ENCODE measurements at places on chromosomes 3 and 15.

- peak; percentile 23 for DNase-seq
Measured at GRCh38 chr15:43749690-43750345, 3.6 kb downstream of the PDIA3 start.

GRCh38 chr15:78898540-78898939, 25.9 kb downstream of the MORF4L1 start:
- no peak for DNase-seq

GRCh38 chr3:31246293-31247062, 286.2 kb upstream of the STT3B start:
- no peak for DNase-seq

GRCh38 chr3:120071259-120071658, 23.0 kb downstream of the GSK3B start:
- DNase-seq = no peak

DNA sequence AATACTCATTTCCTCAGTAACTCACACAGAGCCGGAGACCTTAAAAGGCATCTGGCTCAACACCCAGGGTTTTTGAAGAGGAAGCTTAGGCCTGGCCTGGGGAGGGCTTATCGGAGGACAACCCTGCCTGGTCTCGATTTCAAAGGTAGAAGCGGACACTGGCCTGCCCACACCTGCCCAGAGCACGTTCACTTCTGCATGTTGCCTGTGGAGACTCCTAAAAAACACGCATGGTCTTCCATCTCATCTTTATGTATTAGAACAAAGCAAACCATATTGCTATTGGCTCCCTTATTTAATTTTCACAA, 55.5 kb upstream of the FURIN start:
- no peak for DNase-seq

- DNase-seq = no peak
Measured at GRCh38 chr3:8441969-8442559, 59.6 kb upstream of the LMCD1 start.

- no peak for DNase-seq
Measured at GRCh38 chr3:115903843-115904242, 280.5 kb downstream of the GAP43 start.

- DNase-seq = no peak
Measured at GRCh38 chr15:83850501-83851245, 196.8 kb downstream of the ADAMTSL3 start.

DNA sequence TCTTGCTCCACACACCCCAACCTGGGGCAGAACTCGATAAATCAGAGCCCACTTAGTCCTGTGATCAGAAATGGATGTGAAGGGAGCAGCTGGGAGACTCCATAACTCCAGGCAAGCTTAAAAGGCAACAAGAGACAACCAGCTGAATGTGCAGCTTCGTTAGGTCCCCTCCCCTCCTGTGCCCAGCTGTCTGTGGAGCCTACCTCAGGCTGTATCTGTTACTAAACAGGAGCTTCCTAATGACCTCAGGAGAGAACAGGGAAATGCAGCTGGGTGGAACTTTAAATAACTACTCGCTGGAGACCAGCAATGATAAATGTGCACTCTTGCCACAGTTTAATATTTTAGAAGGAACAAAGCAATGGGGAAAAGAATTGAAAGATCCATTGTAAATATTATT, 25.9 kb downstream of the SLC9A9 start:
- no peak for DNase-seq

DNA sequence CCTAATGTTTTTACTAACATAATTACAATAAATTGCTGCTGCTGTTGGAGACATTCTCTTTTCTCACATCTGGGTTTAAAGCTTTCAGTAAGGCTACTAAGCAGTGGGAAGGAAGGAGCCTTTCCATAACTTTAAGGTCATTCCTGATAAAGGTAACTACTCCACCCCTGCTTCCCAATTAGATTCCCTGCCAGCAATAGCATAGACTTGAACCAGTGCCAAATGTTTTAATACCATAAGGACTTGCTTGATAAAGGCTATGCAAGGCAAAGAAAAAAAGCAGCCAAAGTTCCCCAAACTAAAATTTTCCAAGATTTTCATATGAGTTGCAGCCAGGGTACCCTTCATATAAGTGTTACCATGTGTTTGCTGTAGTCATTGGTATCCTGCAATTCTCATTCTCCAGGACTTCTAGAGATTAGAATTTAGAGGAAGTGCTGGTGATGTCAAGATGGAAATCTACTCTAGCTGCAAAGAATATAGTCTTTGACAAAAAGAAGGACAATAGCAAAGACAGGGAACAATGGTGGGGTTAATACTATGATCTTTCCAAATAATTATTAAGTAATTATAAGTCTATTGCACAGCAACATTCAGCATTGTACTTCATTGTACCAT, 106.1 kb downstream of the FILIP1L start:
- DNase-seq = no peak

DNA sequence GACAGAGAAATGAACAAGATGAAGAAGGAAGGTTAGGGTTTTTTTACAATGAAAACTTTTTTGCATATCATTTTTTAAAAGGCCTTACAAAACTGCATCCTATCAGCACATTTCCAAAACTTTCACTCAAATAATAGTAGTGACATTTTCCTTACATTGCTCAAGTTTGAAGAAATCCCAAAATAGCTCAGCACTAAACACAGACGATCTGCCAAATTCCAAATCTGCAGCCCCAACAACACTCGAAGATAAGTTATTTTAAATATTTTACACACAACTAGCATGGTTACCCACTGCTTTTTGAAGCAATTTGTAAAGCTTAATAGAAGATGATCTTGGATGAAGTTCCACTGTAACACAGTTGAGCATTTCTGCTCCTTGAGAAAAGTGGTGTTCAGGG, 535.6 kb upstream of the ALCAM start:
- DNase-seq = no peak

- DNase-seq = no peak
Measured at GRCh38 chr3:165749241-165749640, 88.0 kb downstream of the BCHE start.

DNA sequence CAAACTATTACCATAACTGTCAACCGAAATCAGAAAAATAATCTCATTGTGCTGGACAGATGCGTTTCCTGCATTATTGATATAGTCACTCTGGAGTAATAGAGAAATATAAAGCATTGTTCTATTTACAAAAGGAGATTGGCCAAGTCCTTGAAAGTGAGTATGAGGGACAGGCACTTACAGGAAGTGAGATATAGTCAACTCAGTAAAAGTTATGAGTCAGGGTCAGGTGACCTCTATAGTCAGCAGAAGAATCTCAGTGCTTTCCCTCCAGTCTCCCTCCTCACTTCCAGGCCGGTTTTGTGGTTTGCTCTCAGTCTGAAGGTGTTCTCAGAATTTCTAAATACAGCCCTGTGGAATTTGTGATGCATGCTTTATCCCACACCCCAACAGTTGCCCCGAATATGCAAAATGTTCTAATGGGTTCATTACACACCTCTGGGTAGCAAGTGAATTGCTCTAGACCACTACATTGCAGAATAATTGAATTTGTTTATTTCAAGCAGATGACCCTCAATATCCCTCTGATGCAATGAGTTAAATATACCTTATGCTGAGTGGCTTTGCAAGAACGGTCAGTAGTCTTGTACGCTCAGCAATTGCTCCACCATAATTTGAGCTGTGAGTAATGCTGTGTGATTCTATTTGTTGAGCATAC, 787.7 kb downstream of the MCTP2 start:
- no peak for DNase-seq

- DNase-seq = no peak
Measured at GRCh38 chr15:77058468-77058867, 12.4 kb downstream of the TSPAN3 start.

GRCh38 chr15:84887938-84888337, 3.5 kb downstream of the SLC28A1 start:
- DNase-seq = no peak

- peak; percentile 67 for DNase-seq
Measured at GRCh38 chr15:78034495-78035191, 42.9 kb downstream of the TBC1D2B start.

- no peak for DNase-seq
Measured at GRCh38 chr15:94258246-94258645, 26.9 kb downstream of the MCTP2 start.

- no peak for DNase-seq
Measured at GRCh38 chr3:19543212-19543841, 390.7 kb downstream of the EFHB start.

- DNase-seq = no peak
Measured at GRCh38 chr15:69789648-69790393, 307.9 kb downstream of the TLE3 start.

- peak; percentile 11 for DNase-seq
Measured at GRCh38 chr3:187987924-187988323, 166.0 kb upstream of the LPP start.

- DNase-seq = no peak
Measured at GRCh38 chr15:90762109-90762508, 45.0 kb downstream of the BLM start.

- DNase-seq = no peak
Measured at GRCh38 chr3:40911264-40911663, 288.0 kb upstream of the CTNNB1 start.

DNA sequence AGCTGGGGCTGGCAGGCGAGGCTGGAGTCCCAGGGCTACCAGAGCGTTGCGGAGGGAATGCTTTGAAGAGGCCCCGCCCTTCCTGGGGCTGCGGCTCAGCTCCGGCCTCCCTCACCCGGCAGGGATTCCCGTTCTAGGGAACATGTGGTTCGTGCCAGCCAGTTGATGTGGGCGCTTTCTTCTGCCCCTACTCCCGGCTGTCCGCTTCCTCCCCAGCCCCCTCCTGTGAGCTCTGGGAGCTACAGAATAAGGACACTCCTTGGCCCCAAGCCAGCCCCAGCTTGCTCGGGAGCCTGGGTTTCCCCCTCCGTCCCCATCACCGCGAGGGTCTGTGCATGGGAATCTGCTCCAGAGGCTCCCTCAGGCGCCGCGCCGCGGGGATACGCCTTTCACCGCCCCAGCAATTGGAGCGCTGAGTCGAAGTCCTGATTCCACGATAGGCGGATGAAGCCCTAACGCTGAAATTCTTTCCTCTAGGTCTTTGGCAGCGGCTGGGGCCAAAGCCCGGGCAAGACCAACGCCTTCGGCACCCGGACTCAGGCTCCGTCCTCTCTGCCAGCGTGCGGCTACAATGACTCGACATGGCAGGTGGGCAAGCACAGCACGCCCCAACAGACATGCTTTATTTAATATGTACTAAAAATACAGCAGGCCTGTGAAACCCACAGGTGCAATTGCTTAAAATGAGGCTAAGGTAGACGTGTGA, 69.5 kb downstream of the KLF15 start:
- DNase-seq = no peak

GRCh38 chr3:133227813-133228212, 172.0 kb upstream of the BFSP2 start:
- DNase-seq = no peak

DNA sequence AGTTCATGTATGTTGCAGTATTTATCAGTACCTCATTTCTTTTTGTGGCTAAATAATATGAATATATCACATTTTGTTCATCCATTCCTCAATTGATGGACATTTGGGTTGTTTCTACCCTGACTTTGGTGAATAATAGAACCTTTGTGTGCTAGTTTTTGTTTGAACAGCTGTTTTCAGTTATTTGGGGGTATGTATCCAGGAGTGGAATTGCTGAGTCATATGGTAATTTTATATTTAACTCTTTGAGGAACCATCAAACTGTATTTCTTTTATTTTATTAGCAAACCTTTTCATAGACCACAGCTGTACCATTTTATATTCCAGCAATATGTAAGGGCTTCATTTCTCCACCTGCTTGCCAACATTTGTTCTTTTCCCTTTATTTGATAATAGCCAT, 38.4 kb upstream of the RBM5 start:
- DNase-seq = no peak

GRCh38 chr15:20349774-20350498, 191.7 kb downstream of the GOLGA6L6 start:
- no peak for DNase-seq

DNA sequence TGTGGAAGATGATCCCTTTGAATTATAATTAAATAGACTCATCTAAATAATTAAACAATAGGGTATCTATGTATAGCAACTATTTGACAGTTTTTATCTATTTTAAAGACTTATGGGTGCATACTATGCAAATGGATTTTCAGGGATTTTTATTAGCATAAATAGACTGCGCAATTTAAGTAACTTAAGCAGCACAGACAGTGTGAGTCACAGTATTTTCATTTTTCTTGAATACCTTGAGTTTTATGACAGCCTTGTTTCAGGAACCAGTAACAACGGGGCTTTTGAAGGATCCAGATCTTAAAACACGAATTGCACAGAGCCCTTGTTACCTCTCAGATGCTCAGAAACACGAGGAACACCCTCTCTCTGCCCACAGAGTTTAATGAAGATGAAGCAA, 175.5 kb upstream of the CD96 start:
- no peak for DNase-seq

GRCh38 chr3:141431411-141432378, 55.1 kb upstream of the RASA2 start:
- no peak for DNase-seq

DNA sequence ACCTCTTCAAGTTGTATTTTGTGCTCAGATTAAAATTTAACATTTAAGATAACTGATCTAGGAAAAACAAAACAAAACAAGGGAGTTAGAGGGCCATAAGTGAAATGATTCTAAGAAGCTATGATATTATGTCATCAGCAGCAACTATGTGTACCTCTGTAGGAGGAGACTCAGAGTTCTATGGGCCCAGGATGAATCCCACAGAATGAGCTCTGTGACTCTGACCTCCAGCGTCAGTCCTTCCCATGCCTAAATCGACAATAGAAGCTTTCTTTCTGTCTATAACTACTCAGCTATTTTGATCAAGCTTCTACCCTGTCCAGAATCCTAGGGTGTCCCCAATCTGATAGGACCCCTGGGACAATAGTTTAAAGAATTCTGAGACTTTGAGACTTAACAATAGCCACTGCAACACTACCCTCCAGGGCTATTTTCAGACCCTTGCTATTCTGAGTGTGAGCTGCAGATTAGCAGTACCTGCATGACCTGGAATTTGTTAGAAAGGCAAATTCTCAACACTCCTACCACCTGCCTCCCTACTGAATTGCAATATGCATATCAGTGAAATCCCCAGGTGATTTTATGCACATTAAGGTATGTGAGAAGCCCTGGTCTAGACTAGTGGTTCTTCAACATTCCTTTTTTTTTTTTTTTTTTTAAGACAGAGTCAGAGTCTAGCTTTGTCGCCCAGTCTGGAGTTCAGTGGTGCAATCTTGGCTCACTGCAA, 66.7 kb downstream of the ARHGAP31 start:
- DNase-seq = no peak

DNA sequence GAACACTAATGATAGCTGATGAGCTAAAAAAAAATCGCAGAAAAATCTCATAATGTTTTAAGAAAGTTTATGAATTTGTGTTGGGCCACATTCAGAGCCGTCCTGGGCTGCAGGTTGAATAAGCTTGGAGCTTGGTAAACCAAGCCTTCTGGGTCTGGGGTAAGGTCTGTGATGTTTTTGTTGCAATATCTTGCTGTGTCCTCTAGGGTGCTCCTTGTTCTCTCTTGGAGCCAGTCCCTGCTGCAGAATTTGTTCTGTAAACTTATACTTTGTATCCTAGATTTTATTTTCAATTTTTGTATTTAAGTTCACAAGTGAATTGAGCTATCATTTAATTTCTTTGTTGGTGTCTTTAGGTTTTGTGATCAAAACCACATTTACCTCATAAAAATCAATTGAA, 143.7 kb downstream of the NR1D2 start:
- no peak for DNase-seq
